Kidney tubule cell (primary cell): ENCODE measurements at places on chromosomes 5 and 9.

GRCh38 chr5:126852091-126852571, 75.2 kb downstream of the LMNB1 start:
- DNase-seq = no peak

DNA sequence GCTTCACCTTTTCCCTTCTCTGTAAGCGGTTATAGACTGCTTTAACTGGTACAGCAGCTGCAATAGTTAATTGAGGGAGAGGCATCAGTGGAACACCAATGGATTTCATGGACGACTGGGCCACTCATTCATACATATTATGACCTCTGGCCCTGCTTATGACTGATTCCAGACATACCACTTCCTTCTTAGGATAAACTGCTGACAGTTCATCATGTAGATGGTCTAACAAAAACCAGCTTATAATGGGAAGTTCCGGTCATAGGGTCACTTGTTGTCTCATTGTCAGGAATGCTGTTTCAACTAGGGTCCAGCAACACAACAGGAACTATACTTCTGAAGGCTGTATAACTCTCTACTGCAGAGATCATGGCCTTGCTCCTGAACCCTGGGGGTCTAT, 265.2 kb upstream of the RASA1 start:
- peak; percentile 92 for DNase-seq

GRCh38 chr9:129875181-129875611, 39.9 kb downstream of the USP20 start:
- no peak for DNase-seq

DNA sequence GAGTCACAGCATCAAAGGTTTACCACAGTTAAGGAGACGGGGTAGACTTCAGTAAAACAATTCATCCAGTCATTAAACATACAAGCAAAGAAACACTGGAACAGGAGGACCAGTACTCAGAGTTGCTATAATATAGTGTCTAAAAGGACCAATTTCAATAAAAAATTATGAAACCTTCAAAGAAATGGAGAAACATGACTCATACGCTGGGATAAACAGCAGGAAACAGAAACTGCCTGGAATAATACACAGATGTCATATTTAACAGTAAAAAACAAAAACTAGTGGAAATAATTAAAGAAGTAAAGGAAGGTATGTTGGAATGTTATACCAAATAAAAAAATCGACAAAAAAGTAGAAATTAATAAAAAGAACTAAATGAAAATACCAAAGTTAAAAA, 1075.9 kb downstream of the NR2F1-AS1 start:
- DNase-seq = no peak

GRCh38 chr9:89498852-89499480, 1.1 kb upstream of the SEMA4D start:
- no peak for DNase-seq

DNA sequence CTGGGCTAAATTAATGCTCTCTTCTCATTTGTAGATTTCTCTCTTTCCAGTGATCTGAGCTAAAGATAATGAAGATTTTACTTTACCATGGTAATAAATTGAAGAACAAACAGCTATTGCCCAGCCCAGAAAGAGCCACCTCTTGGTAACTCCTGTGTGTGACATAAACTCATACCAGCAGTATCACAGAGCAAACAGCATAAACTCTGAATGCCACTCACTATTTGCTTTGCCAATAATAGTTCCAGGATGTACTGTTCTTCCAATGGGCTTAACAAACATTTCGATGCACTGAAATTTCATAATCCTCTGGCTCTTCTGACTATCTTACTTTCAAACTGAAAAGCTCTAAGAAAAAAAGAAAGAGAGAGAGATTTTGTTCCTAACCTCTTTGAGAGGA, 69.8 kb upstream of the RASEF start:
- peak; percentile 11 for DNase-seq

GRCh38 chr5:52150501-52150900, 637.2 kb upstream of the ITGA1 start:
- DNase-seq = no peak

GRCh38 chr5:109410389-109411148, 795 bp upstream of the PJA2 start:
- peak; percentile 77 for DNase-seq

DNA sequence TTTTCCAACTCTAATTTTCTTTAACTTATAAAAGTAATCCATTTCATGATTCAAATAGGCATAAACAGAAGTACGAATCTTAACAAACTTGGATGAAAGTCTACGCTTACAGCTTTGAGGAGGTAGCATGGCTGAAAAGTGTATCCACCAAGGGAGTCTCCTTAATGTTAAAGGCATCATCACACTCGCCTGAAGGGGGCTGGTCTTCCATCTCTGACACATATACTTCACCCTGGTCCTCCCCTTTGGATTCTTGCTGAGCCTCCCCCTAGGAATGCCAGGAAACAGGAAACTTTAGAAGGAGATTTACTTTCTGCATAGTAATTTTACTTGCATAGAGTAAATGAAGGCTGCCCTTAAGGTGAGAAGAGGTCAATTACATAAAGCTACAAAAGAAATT, 10.3 kb upstream of the NME5 start:
- DNase-seq = peak; percentile 21

DNA sequence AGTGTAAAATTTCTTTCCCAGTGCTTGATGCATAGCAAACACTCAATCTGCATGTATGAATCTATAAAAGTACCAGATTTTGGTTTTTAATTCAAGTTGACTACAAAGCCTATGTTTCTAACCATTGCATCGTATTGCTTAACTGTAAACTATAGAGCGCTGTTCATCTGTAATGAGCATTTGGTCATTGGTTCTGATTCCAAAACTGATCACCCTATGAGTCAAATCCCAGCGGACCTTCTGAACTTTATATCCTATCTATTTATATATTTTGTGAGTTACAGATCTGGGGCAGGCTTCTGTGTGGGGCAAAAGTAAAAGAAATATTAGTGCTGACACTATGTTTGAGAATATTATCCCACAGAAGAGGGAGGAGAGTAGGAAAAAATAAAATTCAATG, 305.7 kb upstream of the TNC start:
- no peak for DNase-seq

- DNase-seq = peak; percentile 42
Measured at GRCh38 chr5:60223342-60223741, 329.8 kb upstream of the PDE4D start.

DNA sequence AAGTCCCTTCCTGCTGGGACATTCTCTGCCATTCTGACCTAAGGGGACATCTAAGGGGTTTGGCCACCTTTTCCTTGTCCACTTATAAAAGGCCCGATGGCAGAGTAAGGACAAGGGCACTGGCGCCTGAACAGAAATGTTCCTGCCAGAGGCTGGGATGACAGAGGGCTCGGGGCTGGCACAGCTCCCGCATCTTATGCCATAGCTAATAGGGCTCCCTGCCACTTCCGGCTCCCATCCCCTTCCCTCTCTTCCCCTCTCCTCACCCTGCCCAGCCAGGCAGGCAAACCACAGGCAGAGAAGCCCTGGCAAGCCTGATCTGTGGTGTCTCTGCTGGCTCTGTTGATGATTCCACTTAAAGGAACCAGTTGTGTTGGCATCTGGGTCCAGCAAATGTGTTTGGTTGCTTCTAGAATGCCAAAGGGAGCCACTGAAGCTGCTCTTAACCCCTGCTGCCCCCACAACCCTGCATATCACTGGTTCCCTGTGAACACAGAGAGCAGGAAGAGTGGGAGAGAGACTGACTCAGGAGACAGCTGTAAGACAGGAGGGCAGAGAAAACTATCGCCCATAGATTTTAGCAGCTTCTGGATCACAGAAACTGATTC, 18.4 kb upstream of the ADRA1B start:
- DNase-seq = peak; percentile 30

DNA sequence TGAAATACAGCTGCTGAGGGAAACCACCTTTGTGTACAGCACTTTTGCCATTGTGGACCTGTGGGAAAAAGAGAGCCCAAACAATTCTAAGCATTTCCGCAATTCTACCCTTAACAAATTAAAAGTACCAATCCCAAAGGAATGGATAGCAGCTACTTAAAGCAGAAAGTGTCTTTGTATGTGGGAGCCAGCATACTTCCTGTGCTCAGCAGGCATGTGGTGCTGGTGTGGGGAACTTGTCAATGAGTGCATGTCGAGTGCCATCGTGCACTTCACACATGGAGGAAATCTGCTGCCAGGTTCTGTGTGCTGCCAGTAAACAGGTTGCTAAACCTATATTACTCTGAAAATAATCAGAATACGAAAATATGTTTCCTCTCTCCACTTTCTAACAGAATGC, 399.0 kb downstream of the LRRC70 start:
- no peak for DNase-seq

DNA sequence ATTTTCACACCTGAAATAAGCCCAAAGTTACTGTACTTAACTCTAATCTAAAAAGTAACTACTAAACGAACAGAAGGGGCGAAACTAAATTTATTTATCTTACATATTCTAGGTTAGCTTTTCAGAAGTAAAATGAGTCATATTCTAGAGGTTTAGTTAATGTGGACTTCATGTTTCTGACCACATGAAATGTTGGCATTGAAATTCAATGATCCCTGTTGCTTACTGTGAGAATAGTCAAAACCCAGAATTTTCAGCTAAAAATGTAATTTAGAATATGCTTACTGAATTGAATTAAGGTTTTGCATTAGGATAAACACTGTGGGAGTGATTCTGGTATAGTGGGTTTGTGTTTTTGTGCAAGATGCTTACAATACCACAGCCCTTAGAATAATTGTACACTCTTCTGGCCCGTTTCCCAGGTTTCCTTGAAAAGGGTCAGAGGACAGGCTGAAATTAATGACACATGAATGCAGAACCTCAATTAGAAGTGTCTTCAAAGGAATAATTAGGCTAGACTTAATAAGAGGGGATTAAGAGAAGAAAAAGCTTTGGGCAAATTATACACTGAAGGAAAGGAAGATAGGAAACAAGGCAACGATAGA, 1.4 kb upstream of the SNX18 start:
- no peak for DNase-seq

- DNase-seq = no peak
Measured at GRCh38 chr9:137444106-137444790, 3.1 kb upstream of the ENTPD8 start.

DNA sequence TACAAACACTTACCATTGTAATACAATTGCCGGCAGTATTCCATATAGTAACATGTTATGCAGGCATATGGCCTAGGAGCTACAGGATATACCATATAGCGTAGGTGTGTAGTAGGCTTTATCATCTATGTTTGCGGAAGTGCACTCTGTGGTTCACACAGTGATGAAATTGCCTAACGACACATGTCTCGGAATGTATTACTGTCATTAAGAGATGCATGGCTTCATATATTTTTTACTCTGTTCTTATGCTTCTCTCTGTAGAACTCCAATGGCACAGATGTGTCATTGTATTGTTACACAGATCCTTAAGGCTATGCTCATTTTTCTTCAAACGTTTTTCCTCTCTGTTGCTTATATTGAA, 19.2 kb upstream of the ANKRD18A start:
- no peak for DNase-seq

DNA sequence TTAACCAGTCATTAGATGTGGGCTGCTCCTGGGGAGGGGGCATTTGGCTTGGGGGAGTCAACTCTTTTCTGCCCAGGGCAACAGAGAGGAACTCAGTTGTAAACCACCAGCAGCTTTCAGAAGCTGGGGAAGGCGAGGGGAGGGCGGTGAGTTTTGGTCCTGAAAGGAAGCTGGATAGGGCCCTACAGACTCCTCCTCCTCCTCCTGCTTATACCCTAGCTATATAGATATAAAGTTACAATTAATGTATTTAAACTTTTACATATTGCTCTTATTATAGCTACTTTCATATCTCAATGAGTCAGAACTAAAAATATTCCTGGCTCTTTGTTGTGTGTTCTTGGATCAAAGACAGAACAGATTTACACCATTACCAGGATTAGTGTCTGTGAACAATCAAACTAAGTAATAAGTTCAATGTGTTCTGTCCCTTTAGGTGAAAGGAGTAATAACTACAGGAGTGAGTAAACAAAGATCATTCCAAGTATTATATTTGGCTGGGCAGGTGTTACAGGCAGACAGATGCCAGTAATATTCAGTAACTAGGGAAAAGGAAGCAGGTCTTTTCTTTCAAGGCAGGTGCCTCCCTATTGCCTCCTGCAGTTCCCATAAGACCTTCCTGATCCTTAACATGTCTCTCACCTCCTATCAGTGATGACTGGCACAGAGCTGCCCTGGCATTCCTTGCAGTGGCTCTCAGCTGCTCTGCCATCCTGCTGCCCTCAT, 20.5 kb upstream of the VPS13A start:
- DNase-seq = no peak

GRCh38 chr9:84738353-84738752, 68.8 kb downstream of the NTRK2 start:
- peak; percentile 5 for DNase-seq

- peak; percentile 21 for DNase-seq
Measured at GRCh38 chr9:98256756-98257155, 1.3 kb upstream of the TBC1D2 start.

DNA sequence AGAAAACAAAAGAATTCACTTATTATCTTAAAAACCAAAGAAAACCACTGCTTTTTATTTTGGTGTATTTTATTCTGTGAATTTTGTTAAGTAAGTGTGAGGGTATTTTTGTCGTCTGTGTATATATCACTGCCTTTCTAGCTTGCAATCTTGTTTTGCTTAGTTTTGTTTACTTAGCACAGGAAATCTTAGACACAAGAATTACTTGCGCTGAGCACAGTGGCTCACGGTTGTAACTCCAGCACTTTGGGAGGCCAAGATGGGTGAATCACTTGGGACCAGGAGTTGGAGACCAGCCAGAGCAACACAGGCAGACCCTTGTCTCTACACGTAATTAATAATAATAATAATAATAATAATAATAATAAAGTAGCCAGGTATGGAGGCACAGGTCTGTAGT, 230.3 kb downstream of the PAPPA start:
- DNase-seq = peak; percentile 27

DNA sequence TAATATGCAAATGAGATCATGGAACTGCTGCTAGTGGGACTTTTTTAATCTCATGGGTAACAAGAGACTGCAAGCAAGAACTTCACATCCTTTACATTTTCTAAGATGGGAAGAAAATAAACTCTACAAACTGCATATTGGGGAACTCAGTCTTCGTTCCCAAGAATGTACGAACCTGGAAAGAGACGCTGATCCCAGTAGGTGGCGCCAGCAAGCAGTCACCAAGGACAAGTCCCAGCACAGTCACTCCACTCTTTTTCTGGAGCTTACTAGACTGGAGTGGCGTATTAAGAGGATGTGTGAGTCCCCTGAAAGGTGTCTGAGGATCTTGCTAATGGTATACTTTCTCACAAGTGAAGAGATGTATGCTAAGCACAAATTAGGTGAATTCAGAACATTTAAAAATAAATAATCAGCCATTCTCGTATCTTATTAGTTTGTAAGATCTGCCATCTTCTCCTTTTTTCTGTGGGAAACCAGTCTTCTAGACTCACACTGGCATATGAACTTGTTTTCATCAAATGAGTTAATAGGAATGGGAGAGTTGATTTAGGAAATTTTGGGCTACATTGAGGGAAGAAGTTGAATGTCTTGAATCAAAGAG, 16.0 kb upstream of the PUM3 start:
- DNase-seq = peak; percentile 65
